Sigmoid colon (tissue), 7 donors: ENCODE measurements at places on chromosomes 4 and X.

GRCh38 chr4:93532234-93532633, 296.3 kb upstream of the ATOH1 start:
- DNase-seq = no peak

GRCh38 chr4:174119830-174120229, 163.6 kb downstream of the FBXO8 start:
- no peak for DNase-seq

DNA sequence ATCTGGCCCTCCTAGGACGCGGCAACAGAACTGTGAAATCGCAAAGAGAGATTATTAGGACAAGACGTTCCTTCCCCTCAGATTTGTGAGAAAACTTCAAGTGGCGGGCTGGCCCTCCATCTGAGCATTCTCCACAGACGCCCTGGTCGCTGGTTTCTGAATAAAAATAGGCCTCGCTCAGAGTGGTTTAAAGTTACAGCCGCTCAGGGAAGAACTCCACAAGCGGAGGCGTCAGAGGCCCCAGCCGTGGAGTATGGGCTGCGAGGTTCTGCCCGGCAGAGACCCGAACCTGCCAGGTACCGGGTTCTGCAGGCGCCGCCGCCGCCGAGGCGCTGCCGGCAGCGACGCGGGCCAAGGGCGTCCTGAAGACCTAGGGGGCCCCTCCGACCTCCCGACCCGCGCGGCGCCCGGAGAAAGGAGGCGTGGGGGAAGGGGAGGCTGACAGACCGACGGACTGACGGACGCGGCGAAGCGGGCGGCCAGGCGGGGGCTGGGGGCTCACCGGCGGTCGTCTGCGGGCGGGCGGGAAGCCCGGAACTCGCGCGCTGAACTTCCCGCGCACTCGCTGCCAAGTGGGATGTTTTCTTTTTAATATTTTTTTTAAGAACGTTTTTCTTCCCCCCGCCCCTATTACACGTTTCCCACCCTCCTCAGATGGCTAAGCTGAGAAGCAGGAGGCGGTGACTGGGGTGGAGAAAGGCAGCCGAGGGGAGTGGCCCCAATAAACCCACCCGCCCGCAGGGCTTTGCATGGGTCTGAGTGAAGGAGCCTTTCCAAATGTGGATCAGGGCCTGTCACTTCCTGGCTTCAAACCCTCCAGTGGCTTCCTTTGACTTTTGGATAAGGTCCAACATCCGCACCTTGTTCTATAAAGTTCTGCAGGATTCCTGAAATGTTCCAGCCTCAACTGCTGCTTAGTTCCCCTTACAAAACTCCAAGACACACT, at the start of gene PABPC4L:
Gene PABPC4L (minus strand): TSS at position 574 of the 946 bp plus-strand sequence. CDS start 770 bp downstream, outside the sequence.
- peak; percentile 69 for DNase-seq

DNA sequence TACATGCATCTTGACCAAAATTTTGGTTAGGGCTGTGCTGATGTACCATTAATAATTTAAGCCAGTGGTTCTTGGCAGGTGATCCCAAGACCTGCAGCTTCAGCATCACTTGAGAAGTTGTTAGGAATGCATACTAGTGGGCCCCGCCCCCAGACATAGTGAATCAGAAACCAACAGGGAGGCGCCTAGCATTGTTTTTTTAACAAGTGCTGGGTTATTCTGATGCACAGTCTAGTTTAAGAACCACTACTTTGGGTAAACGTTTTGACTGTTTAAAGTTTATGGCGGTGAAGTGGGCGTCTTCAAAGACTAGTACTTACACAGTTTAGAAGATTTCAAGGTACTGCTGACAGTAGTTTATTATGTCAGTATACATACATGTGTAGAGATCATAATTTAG, 23.6 kb downstream of the FAM199X start:
- DNase-seq = no peak

GRCh38 chr4:98662626-98663225, 4.3 kb upstream of the TSPAN5 start:
- no peak for DNase-seq

GRCh38 chrX:13420545-13421183, 100.8 kb upstream of the ATXN3L start:
- DNase-seq = no peak

DNA sequence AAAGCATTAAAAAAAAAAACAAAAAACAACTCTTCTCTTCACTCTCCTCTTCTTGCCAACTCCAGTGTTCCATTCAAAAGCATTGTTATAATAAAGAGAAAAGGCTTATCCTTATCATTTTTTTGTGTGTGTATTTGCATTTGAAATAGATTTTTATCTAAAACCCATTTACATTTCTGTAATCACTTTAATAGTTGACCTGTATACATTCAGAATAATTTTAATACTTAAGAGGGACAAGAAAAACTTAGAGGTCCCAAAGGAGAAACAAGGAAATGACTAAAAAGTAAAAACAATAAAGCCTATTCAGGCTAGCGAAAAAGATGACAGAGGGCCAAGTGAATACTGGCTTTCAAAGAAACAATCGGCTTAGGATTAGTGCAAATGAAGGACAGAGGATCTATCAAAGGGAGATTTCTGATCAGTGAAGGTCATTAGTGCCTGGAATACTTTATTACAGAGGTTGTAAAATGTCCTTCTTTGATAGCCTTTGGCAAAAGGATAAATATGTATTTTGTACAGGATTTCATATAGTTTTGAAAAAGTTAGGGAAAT, 808.3 kb downstream of the RPA4 start:
- DNase-seq = no peak

- no peak for DNase-seq
These were observed 180.8 kb downstream of the VEGFC start for GRCh38 chr4:176611951-176612350.

GRCh38 chr4:26484032-26484515, 6.2 kb downstream of the CCKAR start:
- DNase-seq = peak; percentile 72

DNA sequence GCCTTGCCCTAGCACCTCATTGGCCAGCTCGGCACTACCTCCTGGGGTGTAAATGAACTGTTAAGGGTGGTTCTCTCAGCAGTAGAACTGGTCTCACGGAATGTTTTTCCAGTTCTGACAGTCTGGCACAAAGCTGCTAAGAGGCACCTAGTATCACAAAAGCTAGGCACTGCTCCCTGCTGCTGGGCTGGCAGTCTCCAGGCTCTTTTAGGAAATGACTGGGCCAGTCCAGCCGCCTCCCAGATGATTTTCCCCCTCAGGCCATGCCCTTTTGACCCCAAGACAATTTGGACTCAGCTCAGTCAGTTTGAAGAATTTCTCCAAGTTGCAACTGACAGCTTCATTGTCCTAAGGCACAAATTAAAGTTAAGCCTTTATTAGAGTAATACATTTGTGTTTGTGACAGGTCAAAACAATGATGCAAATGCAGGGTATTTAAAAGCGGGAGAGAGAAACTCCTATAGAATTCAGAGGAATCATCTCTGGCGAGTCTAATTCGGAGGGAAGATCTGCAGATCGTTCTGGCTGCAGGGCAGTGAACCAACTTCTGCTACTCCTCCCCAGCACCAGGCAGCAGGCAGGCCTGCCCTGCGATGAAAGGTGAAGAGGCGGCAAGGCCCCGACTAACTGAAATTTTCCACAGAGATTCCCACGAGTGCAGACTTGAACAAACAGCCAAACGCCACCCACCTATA, 7.9 kb downstream of the FRMD7 start:
- DNase-seq = no peak

DNA sequence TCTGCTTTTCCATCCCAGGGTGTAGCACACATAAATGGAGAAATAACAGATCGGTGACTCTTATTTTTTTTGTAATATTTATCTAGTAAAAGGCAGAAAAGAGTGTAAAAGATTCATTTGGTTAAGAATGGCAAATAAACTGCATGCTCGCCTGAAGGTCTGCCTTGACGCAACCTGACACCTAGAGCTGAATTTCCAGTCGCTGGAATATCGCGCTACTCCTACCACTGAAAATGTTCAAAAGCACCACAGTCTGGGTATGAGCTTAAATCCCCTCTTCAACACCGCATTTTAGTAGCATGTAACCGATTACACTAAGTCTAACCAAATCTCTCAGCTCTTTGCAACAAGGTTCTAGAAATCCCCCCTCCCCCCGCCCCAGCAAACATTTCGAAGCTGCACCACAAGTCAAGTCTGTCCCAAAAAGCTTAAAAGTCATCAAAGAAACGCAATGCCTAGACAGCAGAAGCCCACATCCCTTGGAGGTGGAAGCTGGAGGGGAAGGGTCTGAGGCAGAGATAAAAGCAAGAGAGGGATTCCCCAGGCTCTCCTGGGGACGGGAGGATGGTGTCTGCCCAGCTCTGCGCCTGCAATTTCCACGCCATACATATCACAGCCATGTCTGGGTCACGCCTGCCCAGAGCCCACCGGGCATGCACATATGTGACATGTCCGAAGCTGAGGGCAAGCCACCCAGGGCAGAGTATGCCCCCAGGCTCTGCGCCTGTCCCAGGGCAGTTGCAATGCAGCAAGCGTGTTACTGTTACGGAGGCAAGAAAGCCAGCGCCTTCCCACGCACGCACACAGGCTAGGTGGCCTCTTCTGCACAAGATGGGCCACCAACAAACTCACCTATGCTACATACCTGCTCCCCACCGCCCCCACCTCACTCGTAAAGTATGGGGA, 1.4 kb downstream of the FGF13 start:
- no peak for DNase-seq

DNA sequence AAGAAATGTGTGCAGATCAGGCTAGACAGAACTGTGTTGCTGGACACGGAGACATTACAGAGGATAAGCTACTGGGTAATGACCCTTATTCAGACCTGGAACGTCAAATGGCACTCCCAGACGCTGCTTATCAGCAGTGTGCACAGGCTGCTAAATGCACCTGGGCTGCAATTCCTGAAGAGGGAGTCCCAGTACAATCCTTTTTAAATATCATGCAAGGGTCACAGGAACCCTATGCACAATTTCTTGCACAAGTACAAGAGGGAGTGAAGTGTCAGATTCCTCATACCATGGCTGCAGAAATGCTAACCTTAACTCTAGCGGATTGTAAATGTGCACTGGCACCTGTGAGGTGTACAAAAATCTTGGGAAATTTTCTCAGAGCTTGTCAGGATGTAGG, 16.9 kb downstream of the SPIN2B start:
- no peak for DNase-seq

GRCh38 chr4:5588046-5588445, 120.3 kb downstream of the EVC2 start:
- no peak for DNase-seq

GRCh38 chrX:13033193-13033592, 11.2 kb downstream of the FAM9C start:
- no peak for DNase-seq

DNA sequence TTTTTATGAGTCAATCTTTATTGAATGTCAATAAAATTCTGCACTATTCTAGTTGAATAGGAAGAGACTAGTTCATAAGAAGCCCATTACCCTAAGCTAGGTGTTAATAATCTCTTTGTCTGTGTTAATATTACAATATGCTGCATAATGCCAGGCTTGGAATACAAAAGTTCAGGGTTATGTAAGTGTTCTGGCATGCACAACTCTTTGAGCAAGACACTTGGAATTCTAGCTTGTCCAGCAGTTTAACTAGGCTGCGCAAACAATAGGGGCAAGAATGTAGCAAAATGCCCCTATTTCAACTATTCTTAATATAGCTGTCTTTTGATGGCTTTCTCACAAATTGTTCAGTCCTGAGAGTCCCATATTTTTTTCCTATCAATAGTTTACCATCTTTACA, 31.3 kb upstream of the ETNPPL start:
- no peak for DNase-seq

GRCh38 chr4:74874753-74875367, 58.1 kb upstream of the PARM1 start:
- DNase-seq = no peak

- no peak for DNase-seq
These were observed 25.7 kb upstream of the MND1 start for GRCh38 chr4:153318696-153319320.

GRCh38 chr4:72302981-72303704, 265.9 kb downstream of the ADAMTS3 start:
- DNase-seq = no peak
